Naive thymus-derived CD8-positive, alpha-beta T cell (primary cell): ENCODE measurements at places on chromosomes 3 and 15.

DNA sequence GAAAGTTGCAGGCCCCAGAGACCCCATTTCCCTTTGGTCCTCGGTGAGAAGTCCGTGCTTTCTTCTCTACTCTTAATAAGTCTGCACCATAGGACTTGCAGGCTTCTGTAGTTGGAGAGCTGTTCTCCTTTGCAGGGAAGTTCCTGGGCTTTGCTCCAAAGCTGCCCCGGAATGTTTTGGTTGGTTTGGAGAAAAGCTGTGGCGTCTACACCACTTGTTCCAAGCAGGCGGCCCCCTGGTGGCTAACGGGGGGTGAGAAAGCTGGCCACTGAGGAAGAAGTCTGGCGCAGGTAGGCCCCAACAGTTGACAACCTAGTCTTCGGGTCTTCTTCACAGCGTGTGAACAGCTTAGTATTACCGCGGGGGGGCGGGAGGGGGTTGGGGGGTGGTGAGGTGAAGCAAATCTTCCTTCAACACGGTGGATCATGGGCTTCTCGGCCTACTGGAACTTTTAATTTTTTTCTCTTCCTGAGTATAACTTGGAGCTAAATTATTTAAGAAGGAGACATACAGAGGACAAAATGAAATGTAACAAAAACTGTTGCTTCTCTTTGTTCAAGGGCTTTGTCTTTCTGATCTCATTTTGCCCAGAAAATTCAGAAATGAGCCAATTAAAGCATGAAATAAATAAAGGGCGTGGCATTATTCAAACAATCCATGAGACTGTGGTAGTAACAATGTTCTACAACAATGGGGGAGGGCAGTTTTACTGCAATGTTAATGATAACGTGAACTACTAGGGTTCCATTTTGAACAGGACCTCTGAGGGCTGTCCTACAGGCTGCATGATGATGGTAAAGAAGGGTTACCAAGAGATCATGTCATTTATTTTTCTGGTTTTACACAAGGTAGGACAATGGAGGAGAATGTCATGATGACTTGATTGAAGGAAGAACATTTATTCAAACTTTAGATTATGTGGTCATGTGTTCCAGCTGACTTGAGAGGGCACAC lies 2.2 kb upstream of the THRB start:
- DNase-seq = no peak

GRCh38 chr15:61088675-61089074 lies 140.4 kb downstream of the RORA start:
- no peak for DNase-seq

DNA sequence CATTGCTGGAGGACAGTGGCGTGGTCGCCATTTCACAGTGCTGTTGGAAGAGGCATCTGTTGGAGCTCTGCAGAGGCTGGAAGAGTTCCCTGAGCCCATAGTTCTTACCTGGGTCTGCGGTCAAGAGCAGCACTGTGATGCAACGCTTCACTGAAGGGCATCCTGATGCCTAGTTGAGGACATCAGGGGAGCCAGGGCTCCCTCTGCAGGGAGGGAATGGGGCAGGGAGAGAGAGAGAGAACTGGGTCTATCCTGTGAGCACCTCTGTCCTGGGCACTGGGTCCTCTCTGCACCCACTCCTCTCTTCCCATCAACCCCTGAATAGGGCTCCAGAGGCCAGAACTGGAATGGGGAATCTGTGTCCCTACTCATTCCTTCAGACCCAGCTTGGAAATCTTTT lies 23.9 kb upstream of the MOBP start:
- no peak for DNase-seq

- no peak for DNase-seq
These were observed 11.5 kb upstream of the LMCD1 start for GRCh38 chr3:8490079-8490552.

GRCh38 chr3:72123908-72124441 lies 339.0 kb upstream of the PROK2 start:
- no peak for DNase-seq

DNA sequence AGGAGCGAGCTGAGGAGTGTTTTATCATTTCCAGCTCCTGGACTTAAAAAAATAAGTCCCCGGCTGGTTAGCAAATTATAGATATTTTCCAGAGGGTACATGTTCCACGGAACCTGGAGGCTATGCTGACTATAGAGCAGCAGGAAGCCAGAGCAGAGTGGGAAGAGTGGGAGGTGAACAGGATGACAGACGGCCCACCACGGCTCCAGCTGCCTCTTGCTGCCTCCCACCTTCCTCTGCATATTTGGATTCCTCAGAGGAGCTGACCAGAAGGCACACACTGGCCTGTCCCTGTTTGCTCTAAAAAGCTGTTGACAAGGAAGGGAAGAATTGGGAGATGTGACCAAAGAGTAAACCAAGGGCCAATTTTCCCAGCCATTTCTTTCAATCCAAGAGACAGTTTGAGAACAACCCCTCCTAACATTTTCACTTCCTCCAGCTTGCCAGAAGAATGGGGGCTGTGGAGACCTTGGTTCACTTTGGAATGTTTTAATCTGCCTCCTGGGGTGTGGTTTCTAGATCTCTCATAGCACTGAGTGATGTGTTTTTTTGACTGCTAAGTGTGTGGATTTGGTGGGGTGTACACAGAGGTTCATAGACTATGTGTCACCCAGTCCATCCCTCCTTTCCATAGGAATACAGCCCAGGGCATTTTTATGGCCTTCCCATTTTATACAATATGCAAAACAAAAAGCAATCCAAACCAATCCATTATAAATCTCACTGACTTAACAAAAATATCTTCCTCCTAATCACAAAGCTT lies 36.8 kb downstream of the HGD start:
- DNase-seq = no peak

- DNase-seq = no peak
These were observed 780 bp upstream of the ACAD9 start for GRCh38 chr3:128878556-128879124.

- no peak for DNase-seq
These were observed 33.1 kb downstream of the USF3 start for GRCh38 chr3:113663324-113663750.

DNA sequence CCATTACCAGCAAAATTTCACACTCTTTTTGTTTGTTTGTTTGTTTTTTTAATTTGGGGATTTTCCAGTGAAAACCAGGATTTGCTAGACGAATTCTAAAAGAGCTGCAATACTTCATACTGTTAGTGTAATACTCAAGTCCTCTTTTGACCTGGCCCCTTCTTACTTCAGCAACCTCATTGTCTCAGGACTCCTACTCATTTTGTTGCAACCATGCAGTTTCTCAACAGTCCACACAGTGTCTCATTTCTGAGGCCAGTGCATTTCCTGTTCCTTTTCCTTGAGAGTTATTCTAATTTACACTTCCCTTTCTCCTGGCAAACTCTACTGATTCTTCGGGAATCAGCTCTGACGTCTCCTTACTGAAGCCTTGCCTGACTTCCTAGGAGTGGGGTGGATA lies 35.6 kb downstream of the NSUN3 start:
- no peak for DNase-seq

- DNase-seq = no peak
These were observed 114.3 kb upstream of the CACNA2D3 start for GRCh38 chr3:54008099-54008498.

DNA sequence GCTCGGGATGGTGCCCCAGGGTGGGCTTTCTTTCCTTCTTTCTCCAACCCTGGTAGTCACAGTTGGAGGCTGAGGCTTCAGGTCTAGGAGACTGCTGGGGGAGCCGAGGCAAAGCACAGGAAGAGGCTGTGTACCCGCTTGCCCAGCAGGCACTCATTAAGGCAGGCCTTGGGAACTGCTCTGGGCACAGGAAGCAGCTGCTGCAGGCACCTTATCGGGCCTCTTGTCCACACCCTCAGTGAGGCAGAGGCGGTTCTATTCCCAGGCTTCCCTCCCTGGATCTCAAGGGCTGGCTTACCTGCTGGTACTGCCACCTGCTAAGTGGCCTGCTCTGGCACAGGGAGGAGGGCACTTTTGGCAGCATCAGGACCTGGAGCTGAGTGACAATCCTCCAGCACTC lies 15.8 kb upstream of the GRM2 start:
- no peak for DNase-seq

DNA sequence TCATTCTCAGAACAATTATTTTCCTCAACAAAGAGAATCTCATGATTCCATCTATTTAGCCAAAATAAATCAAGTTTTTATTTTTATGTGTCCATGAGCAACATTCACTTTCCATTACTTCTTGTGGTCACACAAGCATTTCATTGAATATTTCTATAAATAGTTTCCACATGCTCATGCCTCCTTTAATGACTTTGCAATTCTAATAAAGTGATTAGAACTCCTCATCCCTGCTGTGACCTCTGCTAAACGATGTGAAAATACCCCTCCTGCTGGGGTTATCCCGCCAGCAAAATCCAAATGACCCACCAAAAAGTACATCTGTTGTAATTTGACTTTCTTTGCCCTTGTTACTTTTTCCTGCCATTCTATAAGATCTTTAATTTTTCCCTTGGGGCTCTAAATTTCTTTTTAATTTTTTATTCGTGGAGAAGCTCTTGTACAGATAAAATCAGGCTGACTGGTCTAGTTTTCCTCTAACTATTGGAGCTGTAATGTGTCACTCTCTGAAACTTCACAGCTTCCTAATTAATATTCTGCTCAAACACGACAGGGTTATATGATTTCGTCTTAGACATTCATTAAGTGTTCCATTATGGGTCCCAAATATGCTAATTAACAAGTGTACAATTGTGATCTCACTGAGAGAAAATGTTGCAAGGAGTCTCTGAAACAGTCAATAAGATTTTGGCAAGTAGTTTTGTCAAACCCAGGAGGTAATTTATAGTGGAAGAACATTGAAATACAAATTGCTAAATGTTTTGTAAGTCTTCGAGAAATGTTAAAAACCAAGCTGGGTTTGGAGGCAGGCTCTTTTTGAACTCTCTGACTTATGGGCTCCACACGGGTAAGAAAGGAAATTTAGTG lies 533.1 kb upstream of the NAALADL2 start:
- DNase-seq = no peak

DNA sequence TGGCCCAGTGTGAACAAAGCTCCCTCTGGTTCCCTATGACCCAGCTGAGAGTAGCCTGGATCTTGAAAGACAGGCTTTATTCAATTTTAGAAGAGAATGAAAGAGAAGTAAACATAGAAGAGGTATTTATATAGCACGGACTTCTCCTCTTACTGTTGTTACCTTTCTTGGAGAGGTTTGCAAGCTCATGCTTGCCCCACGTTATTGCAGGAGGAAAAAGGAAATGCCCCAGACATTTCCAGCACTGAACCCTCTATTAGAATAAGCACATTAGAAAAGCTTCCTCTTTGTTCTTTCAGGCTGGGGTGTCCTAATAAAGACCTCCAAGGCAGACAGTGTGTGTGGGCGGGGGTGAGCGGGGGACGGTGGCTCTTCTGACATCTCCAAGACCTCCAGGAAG lies 98.7 kb upstream of the AGBL1 start:
- no peak for DNase-seq

DNA sequence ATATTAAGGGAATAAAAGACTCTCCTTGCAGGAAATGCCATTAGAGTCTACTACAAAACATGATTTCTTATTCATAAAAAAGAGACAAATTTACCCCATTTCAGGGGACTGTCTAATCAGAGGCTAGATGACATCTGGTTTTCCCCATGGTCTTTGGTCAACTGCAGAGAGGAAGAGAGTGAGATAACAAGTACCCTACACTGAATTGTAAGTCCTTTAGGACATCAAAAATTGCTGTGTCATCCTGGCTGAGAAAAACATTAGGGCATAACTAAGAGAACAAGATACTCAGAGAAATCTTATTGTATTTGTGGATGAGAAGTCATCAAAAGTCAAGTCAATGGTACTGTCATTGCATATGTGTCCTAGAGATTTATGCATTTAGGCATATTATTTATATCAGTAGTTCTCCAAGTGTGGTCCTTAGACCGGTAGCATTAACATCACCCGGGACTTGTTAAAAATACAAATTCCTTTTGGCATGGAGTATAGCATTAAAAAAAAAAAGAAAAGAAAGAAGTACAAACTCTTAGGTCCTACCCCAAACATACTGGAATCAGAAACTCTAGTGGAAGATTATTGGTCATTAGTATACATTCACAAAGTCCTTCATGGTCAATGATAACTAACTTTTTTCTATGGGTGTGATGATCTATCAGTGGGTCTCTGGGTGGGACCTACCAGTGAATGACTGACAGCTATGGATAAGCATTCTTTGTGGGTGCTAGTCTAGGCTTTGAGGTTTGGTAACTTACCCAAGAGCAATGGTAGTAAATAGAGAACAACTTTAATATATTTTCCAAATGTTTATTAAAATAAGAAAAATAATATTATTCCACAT lies 29.0 kb upstream of the TBC1D5 start:
- DNase-seq = no peak

- DNase-seq = no peak
These were observed 59.2 kb upstream of the THSD4 start for GRCh38 chr15:71056111-71056510.

DNA sequence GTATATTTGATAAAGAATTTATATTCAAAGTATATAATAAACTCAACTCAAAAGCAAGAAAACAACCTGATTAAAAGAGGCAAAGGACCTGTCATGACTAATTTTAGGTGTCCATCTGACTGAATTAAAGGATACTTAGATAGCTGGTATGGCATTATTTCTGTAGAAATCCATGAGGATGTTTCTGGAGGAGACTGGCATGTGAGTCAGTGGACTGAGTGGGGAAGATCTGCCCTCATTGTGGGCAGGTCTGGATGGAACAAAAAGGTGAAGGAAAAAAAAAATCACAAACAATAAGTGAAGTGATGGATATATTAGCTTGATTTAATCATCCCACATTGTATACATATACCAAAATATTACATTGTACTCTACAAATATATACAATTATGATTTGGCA lies 16.6 kb downstream of the ANKRD28 start:
- no peak for DNase-seq

DNA sequence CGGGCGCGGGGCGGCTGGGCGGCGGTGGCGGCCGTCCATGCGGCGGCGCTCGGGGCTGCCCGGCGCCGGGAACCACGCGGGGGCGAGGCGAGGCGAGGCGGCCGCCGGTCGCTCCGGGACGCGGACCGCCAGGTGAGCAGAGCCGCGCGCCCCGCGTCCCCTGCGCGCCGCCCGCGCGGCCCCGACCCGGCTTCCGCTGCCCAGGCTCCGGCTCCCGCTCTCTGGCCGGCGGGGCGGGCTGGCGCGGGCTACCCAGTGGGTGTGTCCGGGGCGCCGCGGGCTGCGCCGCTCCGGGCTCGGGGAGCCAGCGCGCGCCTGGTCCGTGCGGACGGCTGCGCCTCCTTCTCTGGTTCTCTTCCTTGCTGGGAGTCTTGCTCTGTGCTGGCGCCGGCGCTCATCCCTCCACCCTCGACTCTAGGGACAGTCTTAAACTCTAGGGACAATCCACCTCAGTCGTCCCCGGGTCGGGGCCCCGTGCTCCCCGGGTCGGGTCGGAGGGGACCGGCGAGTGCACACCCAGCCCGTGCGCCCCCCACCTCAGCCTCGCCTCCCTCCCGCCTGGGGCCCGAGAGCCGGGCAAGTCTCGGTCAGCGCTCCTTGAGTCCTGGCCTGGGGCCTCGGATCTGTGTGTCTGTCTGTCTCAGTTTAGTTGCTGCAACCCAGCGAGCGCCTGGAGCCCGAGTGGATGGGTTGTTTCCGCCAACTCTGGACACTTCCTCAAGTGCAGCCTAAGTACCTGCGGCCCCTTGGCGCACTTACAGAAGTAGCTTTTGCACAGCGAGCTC lies 488 bp downstream of the THSD4 start:
- no peak for DNase-seq
